ENCODE measurements at places on chromosomes 7 and 10.

GRCh38 chr7:5495581-5496375, 72.1 kb upstream of the TNRC18 start:
- DNase-seq, result no peak

GRCh38 chr7:77903597-77903996, 105.0 kb downstream of the PHTF2 start:
- DNase-seq, result no peak

DNA sequence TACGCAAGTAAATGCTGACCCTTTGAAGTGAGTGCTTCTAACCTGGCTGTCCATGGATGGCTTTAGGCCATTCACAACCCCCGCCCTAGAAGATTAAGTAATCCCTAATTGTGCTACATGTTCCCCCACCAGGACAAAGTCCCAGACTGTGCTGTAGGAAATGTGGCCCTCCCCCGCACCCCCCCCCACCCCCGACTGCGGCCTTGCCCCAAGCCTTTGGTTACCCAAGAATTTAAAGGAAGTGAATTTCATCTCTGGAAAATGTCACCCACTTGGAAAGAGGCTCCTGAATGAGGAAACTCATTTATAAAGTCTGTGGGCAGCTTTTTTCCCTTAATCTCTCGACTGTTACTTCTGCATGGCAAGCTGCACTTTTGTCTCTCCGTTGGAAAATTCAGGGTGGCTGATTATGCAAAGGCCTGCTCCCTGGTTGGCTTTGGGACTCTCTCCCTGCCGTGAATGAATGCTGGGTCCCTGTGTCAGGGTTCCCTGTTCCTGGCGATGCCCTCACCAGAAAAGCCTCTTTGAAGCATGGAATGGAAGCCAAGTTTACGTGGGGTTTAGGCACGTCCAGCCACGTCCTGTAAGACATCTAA, 31.4 kb upstream of the AQP1 start:
- DNase-seq, result no peak

- DNase-seq, result peak; percentile 97
Measured at GRCh38 chr7:150406567-150407421, 27.7 kb downstream of the ZNF775 start.
